Activated CD8-positive, alpha-beta T cell treated with anti-CD3 and anti-CD28 coated beads, Interleukin-2, amount 10 ng/mL, durations not matched to agents 7 days and 5 days (primary cell): ENCODE measurements at places on chromosomes 2 and 18.

DNA sequence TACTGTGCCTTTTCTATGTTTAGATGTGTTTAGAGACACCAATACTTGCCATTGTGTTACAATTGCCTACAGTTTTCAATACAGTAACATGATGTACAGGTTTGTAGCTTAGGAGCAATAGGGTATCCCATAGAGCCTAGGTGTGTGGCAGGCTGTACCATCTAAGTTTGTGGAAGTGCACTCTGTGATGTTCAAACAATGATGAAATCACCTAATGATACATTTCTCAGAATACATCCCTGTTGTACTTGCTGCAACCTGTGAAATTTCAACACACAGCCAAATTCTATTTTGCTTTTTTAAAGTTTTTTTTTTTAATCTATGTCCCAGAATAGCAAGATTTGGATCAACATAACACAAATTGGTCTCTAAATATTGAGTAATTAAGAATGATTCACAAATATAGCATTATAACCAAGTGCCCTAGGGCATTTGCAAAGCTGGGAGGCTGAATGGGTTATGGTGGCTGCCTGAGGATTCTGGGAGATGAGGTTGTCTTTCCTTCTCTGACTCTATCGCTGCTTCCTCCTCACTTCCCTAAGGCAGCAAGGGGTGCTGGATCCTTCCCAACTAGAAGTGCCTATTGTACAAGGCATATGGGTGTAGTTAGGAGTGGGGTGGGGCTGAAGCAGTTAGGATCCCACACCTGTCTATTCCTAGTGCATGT lies 78.3 kb downstream of the SKA1 start:
- H3K27me3 ChIP-seq: no peaks in the 10 kb centered on the region
- no peaks in the 10 kb centered on the region for H3K36me3 ChIP-seq
- no peak overlapping the region for H3K27ac ChIP-seq
- no peaks in the 10 kb centered on the region for H3K4me1 ChIP-seq

GRCh38 chr2:156657809-156658208 lies 221.6 kb downstream of the GPD2 start:
- H3K27me3 ChIP-seq: peaks cover 2% of the 10 kb centered on the region
- H3K4me1 ChIP-seq: no peaks in the 10 kb centered on the region
- H3K4me3 ChIP-seq: no peak overlapping the region
- H3K36me3 ChIP-seq: no peaks in the 10 kb centered on the region

- peaks cover 8% of the 10 kb centered on the region for H3K27me3 ChIP-seq
- no peak overlapping the region for H3K27ac ChIP-seq
- H3K4me3 ChIP-seq: no peak overlapping the region
- H3K4me1 ChIP-seq: no peaks in the 10 kb centered on the region
- H3K36me3 ChIP-seq: no peaks in the 10 kb centered on the region
These were observed 203.5 kb upstream of the TWIST2 start for GRCh38 chr2:238644095-238645081.

DNA sequence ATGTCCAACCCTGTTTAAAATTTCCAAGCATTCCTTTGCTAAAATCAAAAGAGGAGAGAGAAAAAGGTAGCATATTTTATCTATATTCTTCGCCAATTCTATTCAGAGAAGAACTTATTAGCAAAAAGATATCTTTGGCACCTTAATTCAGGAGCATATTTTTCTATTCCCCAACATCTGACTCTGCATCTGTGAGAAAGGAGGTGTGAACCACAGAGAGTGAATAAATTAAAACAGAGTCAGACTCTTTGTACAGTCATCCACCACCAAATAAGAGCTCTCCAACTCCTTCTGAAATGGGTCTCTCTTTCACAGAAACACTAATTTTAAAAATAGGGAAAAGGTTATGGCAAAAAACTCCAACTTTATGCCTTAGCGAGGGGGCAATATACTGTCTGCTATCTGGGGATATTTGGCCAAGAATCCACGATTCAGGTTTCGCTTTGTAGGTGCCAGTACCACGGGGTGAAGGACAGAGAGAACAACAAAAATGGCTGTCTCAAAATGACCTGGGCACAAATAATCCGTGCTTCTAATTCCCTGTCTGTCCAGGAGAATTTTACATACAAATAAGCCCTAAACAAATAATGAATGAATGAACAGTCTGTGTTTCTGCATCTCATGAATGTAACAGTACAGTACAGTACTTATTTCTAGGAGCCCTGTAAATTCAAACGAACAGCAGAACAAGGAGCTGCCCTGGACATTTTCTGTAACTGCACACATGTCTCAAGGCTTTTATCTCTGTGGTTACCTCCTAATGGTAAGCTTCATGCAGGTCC lies 43.4 kb downstream of the EPB41L3 start:
- DNase-seq: no peak
- H3K4me1 ChIP-seq: no peaks in the 10 kb centered on the region
- H3K27ac ChIP-seq: no peak overlapping the region

- no peak overlapping the region for H3K4me3 ChIP-seq
- no peak for DNase-seq
- H3K27ac ChIP-seq: no peak overlapping the region
- H3K27me3 ChIP-seq: no peaks in the 10 kb centered on the region
- no peaks in the 10 kb centered on the region for H3K36me3 ChIP-seq
- no peaks in the 10 kb centered on the region for H3K4me1 ChIP-seq
These were observed 19.7 kb upstream of the SFXN5 start for GRCh38 chr2:73091164-73091563.

GRCh38 chr18:11880586-11881304 lies 27.4 kb downstream of the MPPE1 start:
- DNase-seq: no peak
- H3K27ac ChIP-seq: no peak overlapping the region
- H3K36me3 ChIP-seq: peaks cover 13% of the 10 kb centered on the region
- H3K27me3 ChIP-seq: no peaks in the 10 kb centered on the region
- no peak overlapping the region for H3K4me3 ChIP-seq

DNA sequence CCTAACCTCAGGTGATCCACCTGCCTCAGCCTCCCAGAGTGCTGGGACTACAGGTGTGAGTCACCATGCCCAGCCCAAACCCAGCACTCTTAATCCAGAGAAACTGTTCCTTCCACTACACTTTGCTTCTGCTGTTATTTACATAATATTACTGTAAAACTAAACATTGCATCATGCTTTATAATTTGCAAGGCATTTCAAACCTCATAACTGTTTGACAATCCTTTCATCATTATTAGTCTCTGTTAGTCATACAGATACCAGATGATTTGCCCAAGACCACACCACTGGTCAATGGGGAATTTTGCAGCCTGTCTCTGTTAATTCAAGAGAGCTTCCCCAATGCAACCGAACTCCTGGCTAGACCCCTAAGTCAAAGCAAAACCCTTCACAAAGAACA lies 338.3 kb downstream of the ALK start:
- no peak overlapping the region for H3K27ac ChIP-seq
- no peak overlapping the region for H3K4me3 ChIP-seq
- no peaks in the 10 kb centered on the region for H3K36me3 ChIP-seq
- peaks cover 4% of the 10 kb centered on the region for H3K27me3 ChIP-seq
